Renal cortex interstitium (tissue), 15 donors: ENCODE measurements at places on chromosomes 7 and 10. TPM values are rescaled to one million over a fixed set of nuclear protein-coding genes. Genes with fewer than 3 reads are reported as not detected.
A peak's percentile ranks its signal among the peaks of the same experiment; 100 is the strongest.

The KIF11 gene
- polyA plus RNA-seq, result 42.4 TPM

DNA sequence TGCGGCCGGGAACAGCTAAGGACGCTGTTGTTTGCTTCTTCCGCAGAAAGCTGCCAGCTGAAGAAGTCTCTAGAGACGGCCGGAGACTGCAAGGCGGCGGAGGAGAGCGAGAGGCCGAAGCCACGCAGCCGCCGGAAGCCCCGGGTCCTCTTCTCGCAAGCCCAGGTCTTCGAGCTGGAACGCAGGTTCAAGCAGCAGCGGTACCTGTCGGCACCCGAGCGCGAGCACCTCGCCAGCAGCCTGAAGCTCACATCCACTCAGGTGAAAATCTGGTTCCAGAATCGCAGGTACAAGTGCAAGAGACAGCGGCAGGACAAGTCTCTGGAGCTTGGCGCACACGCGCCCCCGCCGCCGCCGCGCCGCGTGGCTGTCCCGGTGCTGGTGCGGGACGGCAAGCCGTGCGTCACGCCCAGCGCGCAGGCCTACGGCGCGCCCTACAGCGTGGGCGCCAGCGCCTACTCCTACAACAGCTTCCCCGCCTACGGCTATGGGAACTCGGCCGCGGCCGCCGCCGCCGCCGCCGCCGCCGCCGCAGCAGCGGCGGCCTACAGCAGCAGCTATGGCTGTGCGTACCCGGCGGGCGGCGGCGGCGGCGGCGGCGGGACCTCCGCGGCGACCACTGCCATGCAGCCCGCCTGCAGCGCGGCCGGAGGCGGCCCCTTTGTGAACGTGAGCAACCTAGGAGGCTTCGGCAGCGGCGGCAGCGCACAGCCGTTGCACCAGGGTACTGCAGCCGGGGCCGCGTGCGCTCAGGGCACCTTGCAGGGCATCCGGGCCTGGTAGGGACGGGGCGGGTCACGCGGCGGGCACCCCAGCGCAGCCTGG, 2.4 kb downstream of the NKX2-3 start:
- DNase-seq, result no peak

The DPP6 gene
- 48.4 TPM for polyA plus RNA-seq

- DNase-seq, result no peak
These were observed 46.6 kb downstream of the GLCCI1 start for GRCh38 chr7:8015100-8015745.

The SLC39A12 gene
- polyA plus RNA-seq, result not detected

GRCh38 chr7:1458683-1459511, at the start of gene MICALL2:
Gene MICALL2 (minus strand): TSS chr7:1459470. CDS start chr7:1459326, 144 bp downstream.
- DNase-seq, result no peak

- no peak for DNase-seq
These were observed 169.9 kb downstream of the SKIDA1 start for GRCh38 chr10:21355591-21356011.

DNA sequence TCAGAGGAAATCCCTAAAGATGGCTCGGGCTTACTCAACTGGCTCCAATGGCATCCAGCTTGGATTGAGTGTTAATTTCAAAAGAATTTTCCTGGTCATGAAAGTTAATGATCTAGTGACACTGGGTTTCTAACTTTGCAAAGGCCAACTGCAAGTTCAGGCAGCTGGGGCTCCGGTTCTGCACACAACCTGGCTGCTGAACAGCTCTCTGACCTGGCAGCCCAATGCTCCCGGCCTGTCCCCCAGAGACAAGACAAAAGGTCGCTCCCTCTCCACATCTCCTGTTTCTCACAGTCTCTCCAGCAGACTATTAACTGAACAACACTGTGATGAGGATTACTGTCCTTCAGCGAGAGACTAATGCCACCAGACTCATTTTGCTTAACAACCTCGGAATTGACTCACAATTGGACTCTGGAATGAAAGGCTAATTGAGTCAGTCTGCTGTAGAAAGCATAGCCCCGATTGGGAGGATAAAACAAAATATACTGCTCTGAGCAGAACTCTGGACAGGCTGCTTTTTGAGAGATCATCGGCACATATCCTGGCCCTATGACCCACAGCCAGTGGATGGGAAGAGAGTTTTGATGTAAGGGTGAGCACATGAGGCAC, 174.5 kb downstream of the GFRA1 start:
- DNase-seq, result no peak

DNA sequence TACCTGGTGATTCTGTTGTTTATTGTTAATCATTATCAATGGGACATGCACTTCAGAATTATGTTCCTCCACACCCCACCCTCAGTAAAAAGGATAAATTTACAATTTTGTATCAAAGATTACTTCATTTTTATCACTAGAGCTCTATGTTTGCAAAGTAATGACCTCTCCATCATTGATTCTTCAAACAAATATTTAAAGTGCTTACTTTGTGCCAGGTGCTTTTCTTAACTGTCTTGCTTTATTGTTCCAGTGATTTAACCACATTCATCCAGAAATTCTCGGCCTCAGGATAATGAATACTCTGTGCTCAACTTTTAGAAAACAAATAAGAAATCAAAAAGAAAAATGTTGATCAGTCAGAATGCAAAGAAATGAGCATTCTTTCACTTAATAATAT, 144.9 kb upstream of the FOXP2 start:
- DNase-seq, result no peak

- no peak for DNase-seq
These were observed 13.0 kb upstream of the CHST15 start for GRCh38 chr10:124106241-124106879.

The AKR1C1 gene
- 11.1 TPM for polyA plus RNA-seq

GRCh38 chr10:66828957-66829356, 96.9 kb upstream of the LRRTM3 start:
- no peak for DNase-seq

GRCh38 chr7:27159266-27160144, 3.0 kb upstream of the HOXA7 start:
- no peak for DNase-seq

- DNase-seq, result no peak
These were observed 90.9 kb upstream of the ZNF804B start for GRCh38 chr7:88668591-88668990.

GRCh38 chr7:49228426-49229098, 304.2 kb downstream of the CDC14C start:
- DNase-seq, result no peak

DNA sequence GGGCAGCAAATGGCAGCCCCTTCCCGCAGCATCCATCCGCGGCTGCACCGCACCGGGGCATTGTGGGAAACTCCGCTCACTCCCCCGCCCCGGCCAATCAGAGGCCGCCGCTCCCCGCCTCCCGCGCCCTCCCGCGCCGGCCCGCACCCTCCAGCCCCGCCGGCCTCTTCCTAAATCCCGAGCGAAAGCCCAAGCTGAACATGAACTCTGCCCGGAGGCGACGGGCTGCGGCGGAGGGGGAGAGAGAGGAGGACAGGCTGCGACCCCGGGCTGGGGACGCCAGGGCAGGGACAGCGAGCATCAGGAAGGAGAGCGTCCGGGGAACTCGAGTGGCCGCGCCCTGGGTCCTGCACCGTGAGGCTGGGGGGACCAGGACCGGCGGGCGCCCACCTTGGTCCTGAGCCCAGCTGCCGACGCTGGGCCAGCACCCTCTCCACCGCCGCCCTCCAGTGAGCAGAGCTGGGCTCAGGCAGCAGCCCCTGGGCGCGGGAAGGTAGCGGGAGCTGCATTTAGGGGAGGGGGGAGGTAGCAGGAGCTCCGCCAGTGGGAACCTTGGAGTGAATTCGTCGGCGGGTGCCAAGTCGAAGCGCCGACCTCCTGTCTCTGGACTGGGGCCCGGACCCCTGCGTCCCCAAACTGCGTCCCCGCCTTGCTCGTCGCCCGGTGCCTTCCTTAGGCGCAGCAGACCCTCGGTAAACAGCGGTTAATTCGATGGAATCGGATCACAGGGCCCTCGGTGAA, at the start of gene DGKI:
Gene DGKI (minus strand): TSS at position 148 of the 741 bp plus-strand sequence.
- DNase-seq, result peak; percentile 7

The CYP3A7 gene
- 0.91 TPM for polyA plus RNA-seq
